ENCODE measurements at places on chromosomes 16 and 17. TPM values are rescaled to one million over a fixed set of nuclear protein-coding genes. Genes with fewer than 3 reads are reported as not detected.

GRCh38 chr17:64087252-64088005 is 42.5 kb downstream of the ERN1 start:
- DNase-seq, result no peak

Gene JPH3
- not detected for polyA plus RNA-seq

GRCh38 chr16:86625029-86625428 is 46.7 kb downstream of the FOXL1 start:
- DNase-seq, result no peak

DNA sequence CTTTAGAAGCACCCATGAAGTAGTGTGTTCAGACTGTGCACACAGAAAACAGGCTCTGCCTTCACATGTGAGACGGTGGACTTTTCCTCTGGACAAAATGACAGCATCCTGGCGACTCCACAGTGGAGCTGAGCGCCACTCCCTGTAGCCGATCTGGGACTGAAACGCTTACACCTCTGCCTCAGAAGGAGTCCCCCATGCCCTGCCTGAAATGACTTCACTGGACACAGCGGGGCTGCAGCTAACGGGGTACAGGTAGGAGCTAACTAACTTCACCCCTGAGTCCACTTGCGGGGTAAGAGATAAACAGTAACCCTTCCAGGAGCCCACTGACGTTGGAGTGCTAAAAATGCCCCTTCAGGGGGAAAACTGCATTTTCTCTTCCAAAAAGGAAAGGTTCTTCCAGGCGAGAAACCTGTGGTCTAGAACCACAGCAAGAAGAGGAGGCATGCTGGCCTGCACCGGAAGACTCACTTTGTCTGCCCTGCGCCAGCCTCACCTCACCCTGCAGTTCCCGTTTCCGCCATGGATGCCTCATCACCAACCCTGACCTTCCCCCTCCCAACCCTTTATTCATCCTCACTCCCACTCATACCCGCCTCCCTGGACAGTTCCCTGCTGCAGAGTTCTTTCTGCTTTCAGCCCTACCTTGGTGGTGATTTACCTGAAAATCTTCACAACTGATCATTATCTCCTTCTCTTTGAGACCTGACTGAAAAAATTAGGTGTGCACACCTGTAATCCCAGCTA is 19.4 kb upstream of the ENDOV start:
- DNase-seq, result no peak

DNA sequence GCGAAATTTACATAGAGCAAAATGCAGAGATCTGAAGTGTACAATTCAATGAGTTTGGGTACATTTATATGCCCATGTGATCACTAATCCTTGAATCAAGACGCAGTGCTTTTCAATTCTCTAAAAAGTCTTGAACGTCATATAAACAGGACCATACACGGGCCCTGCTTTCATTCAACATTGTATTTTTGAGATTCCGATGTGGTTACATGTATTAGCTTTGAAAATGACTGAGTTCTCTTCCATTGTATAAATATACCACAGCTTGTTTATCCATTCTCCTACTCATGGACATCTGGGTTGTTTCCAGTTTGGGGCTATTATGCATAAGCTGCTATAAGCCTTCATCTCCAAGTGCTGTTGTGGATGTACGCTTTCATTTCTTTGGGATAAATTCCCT is 45.5 kb downstream of the ZCCHC14 start:
- peak; percentile 92 for DNase-seq

Gene AIPL1
- polyA plus RNA-seq, result not detected

Gene FBXO39
- polyA plus RNA-seq, result 0.12 TPM

- no peak for DNase-seq
These were observed 20.8 kb downstream of the ZNRF1 start for GRCh38 chr16:75019586-75019985.

- DNase-seq, result no peak
These were observed 763 bp downstream of the ZKSCAN2 start for GRCh38 chr16:25256695-25257469.

GRCh38 chr16:90084215-90084950 is 7.3 kb upstream of the PRDM7 start:
- no peak for DNase-seq

DNA sequence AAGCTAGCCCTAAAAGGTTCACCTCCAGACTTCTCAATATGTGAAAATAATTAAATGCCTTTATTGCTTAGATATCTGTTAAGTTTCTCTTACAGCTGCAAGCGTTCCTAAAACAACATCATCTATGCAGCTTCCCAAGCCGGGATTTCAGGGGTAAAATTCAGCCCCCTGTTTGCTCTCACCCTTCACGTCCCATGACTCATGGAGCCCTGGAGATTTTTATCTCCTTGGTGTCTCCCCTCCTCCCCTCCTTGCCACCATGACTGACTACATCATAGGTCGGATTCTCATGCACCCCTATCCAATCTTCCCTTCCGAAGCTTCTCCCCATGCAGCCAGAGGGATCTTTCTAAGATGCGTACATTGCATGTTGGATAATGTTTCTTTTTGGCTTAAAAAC is 21.0 kb upstream of the CACNG4 start:
- no peak for DNase-seq

DNA sequence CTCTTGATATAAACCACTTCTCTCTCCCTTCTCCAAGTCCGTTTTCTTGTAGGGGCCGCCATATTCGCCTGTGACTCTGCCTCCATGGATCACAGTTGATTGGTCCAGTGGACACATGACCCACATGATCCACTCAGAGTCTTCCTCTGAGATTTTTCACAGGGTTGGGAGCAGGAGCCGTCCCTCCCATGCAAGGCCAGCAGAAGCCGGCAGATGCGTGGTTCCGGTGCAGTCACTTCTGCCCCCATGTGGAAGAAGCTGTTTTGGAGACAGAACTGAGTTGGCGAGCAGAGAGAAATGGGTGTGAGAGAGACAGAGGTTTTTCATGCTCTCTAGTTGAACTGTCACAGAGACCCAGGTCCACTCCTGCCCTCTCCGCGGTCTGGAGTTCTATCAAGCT is 83.3 kb downstream of the C16orf95 start:
- DNase-seq, result no peak

GRCh38 chr16:48836636-48837035 is 226.7 kb upstream of the N4BP1 start:
- no peak for DNase-seq

GRCh38 chr17:40099619-40100418 is 570 bp downstream of the NR1D1 start:
- DNase-seq, result no peak

Gene SHBG
- polyA plus RNA-seq, result 0.50 TPM

DNA sequence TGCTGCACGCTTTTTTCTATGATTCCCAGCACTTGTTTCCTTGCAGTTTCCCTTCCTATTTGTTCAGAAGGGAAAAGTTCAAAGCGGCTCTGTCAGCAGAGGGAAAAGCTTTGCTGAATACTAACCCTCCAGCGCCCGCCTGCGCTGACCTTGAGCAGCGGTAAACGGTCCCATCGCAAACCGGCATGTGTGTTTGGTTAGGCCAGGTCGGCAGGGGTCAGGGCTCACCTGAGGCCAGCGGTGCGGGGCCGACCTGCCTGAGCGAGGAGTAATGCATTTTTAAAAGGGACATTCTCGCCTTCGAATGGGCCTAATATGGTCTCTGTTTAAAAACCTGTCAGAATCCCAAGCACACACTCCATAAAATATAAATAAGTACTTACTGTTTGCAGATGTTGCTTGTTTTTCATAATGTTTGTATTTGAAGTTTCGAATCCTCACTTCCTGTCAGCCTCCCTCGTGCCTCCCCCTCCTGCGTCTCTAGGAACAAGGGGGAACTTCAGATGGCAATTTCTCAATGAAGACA is 110.1 kb downstream of the IRX3 start:
- DNase-seq, result no peak

DNA sequence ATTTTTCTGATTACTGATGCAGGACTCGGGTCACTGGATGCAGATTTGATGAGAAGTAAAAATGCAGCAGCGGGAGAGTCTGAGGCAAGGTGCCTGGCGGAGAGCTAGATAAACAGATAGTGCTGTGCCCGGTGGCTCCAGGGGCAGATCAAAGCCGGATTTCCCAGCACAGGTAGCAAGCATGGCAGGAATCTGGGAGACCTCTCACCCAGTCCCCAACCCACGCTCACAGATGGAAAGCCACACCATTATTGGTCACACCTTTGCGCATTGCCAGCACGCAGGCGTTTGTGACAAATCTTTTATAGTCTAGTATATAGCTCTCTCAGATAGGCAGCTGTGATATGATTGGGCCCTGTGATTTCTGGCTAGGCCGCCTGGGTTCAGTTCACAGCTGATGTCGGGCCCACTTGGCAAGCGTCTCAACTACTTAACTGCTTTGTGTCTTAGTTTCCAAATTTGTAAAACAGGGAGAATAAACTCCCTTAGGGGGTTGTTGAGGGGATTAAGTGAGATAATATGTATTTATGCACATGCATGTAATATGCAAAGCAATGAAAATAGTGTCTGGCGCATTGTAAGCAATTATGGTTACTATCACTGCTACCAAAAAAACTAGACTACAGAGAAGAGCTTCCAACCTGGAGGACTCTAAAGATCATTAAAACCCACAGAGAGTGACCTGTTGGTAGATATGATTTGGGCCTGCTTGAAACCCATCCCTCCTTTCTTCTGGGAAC is 42.0 kb upstream of the NFAT5 start:
- DNase-seq, result no peak

Gene MPP2
- polyA plus RNA-seq, result 2.4 TPM

Gene PPY
- not detected for polyA plus RNA-seq

DNA sequence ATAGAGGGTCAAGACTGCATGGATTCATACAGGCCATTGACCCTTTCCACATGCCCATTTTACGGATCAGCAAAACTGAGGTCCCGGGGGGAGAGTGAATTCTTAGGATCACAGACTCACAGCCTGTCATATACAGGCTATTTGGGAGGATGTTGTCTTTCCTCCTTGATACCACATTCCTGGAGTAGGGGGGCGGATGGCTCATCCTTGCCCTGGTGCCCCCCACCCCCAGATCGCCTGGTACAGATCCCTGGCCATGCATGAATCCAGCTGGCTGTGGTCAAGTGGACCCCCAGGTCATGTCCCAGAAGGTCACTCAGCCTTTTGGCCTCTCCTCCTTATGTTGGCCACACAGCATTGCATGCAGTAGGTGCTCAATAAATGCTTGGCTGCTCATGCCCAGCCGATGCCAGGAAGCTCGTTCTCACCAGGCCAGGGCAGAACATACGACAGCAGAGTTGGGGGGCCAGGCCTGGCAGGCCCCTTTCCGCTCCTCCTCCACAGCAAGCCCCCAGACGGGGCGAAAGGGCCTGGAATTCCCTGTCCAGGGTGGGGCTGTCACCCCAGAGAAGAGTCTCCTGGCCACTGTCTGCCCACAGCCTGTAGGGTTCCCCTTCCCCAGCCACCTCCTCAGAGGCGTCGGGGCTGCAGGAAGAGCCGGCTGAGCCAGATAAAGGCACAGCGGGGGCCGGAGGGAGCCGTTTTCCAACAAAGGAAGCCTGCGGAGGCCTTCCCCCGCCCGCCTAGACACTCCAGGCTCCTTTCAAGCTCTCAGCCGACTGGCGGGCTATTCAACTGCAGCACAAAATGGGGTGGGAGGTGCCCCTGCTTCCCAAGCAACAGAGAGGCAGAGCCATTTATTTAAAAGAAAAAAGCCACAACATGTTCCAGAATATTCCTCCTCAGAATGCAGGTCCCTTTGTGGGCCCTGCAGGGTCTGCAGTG is 215.7 kb upstream of the CIBAR2 start:
- DNase-seq, result no peak

GRCh38 chr17:73546770-73547536 is 97.3 kb downstream of the SDK2 start:
- DNase-seq, result no peak

- no peak for DNase-seq
These were observed 282.9 kb downstream of the RBFOX1 start for GRCh38 chr16:7615565-7615964.

Gene CD300LD
- not detected for polyA plus RNA-seq

Gene CYBA
- 53.6 TPM for polyA plus RNA-seq

Gene TRAF4
- polyA plus RNA-seq, result 26.1 TPM

Gene WNK4
- polyA plus RNA-seq, result 2.7 TPM
